AG08396 (cell line): ENCODE measurements at places on chromosomes 4 and X.

DNA sequence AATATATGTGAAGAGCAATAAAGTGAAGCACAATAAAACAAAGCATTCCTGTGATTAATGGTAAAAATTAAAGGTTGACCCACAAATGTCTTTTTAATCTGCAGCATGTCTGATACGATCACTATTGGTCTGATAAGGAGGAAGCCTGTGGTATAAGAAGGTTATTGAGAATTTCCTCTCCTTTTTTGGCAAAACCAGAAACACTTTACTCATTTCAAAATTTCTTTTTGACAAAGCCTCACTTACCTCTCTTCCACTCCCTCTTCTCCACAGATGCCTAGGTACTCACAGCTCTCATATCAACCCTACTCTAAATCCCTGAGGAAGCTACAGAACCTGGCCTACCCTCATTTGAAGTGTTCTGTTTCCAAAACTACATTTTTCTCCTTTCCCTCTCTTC lies 56.1 kb downstream of the TSPAN5 start:
- DNase-seq = no peak

DNA sequence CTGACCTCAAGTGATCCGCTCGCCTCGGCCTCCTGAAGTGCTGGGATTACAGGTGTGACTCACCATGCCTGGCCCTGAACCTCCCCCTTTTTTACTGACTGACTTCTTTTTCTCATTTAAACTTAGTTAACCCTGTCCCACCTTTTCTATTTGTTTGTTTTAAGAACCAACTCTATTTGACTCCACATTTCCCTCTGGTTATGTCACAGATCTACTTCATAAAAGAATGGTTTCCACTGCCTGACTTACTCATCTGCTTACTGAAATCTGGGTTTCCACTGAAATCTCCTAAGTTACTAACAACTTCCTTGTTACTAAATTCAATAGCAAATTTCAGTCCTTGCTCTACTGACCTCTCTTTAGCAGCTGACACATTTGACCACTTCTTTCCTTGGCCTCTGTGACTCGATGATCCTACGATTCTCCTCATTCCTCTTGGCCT lies 28.0 kb upstream of the NSUN7 start:
- no peak for DNase-seq

DNA sequence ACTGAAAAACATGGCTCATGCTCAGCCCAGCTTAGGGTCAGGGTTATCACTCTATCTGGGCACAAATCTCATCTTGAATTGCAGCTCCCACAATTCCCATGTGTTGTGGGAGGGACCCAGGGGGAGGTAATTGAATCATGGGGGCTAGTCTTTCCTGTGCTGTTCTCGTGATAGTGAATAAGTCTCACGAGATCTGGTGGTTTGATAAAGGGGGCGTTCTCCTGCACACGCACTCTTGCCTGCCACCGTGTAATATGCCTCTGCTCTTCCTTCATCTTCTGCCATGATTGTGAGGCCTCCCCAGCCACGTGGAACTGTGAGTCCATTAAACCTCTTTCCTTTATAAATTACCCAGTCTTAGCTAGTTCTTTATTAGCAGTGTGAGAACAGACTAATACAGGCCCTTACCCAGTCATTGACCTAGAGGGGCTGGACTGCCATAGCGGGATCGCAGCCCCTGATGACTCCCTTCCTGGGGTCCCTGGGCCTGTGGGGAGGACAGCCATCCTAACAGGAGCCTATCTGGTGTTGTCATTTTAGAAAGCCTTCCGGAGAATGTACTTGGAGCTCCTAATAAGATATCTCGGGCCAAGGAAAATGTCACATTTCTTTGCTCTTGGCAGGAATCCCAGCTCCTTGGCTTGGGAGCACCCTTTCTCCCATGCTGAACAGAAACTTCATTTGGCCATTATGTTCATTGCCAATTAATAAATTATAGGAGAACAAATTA lies 112.6 kb downstream of the PHKA2 start:
- no peak for DNase-seq

- DNase-seq = no peak
These were observed 50.6 kb downstream of the SCFD2 start for GRCh38 chr4:53315300-53315699.

DNA sequence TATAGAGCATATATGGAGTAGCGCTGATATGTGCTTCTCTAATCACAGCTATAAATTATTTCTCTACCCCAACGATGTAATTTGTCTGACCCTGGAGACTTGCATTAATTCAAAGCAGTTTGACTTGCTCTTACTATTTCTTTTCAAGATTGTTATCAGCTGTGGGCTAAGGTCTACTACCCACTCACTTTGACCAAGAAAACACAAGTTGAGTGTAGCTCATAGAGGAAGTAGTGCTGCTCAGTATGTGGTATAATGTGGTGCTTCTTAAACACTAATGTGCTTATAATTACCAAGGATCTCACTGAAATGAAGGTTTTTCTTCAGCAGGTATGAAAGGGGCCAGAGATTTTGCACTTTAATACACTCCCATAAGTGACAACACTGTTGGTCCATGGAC lies 70.1 kb downstream of the INPP4B start:
- DNase-seq = no peak

DNA sequence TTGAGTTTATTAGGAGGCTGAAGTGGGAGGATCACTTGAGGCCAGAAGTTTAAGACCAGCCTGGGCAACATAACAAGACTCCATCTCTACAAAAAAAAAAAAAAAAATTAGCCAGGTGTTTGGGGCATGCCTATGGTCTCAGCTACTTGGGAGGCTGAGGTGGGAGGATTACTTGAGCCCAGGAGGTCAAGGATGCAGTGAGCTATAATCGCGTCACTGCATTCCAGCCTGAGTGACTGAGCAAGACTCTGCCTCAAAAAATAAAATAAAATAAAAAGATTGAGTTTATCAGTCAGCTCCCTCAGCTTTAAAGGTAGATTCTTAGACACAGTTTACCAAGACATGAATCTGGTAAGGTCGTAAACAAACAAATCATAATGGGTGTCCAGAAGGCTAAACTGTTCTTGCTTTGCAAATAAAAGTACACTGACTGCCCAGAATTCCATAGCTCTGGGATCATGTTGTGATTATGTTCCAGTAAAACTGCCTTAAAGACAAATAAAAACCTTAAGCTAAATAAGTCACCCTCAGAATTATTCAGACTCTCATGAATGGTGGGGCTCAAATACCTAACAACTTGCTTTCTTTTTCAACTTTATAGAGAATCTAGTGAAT lies 18.7 kb downstream of the APOO start:
- DNase-seq = no peak

- DNase-seq = no peak
These were observed 37.7 kb downstream of the CLCN5 start for GRCh38 chrX:49960061-49960460.

- no peak for DNase-seq
These were observed 90.6 kb downstream of the TSPAN7 start for GRCh38 chrX:38651625-38652601.

- DNase-seq = no peak
These were observed 140.0 kb downstream of the F11 start for GRCh38 chr4:186405957-186406356.

DNA sequence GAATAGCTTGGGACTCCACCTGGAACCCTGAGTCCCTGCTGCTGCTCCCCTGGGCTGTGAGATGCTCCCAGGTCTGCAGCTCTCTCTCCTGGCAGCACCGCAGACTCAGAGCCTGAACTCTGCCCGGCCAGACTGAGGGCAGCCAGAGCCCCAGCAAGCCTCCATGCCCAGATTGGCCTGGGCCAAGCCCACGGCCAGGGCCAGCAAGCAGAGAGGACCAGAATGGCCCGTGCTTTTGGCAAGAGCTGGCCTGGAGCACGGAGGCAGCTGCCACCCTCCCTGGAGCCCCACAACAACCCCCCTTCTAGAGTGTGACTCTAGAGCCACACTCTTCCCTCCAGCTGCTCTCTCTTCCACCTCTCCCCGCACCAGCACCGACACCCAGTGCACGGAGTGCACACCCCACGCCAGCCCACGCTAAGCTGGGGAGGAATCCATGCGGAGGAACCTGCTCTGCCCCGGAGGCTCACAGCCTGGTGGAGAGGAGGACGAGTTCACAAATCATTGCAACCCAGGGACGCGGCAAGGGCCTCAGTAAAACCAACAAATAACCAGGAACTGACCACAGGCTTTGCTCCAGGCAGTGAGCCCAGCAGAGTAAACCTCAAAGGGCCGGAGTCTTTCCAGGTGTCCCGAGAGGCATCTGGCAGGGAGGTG lies 110.3 kb downstream of the HMX1 start:
- DNase-seq = no peak

- no peak for DNase-seq
These were observed 139.7 kb downstream of the TSPAN5 start for GRCh38 chr4:98518559-98519267.

DNA sequence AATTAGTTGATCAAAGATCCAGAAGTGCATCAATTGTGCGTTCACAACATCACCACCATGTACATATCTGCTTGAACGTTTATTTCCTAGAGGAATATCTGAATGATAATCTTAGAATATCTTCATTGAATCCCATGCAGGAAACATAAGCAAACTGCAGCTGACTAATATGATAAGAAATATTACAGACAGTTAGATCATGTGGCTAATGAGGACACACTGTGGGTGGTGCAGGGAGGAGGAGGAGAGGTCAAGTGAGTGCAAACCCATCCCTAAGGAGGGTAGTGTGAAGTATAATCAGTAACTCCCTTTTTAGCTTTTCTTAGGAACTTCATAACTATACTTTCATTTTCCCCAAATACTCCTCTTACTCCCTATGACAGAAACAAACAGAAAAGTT lies 58.3 kb upstream of the HPGD start:
- DNase-seq = no peak

DNA sequence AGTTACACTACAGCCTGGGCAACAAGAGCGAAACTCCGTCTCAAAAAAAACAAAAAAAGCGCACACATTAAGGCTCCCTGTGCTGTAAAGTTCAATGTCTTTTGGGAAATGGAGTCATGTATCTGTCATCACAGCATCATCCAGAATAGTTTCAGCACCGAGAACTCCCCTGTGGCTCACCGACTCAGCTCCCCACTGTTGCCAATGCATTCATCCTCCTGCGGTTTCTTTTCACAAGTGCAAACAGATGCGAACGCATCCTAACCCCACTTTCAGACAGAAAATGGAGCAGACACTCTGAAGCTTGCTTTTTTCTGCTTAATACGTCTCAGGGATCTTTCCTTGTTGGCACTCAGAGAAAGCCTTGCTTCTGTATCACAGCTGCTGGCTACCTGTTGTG lies 13.8 kb upstream of the SH3TC1 start:
- peak; percentile 52 for DNase-seq

DNA sequence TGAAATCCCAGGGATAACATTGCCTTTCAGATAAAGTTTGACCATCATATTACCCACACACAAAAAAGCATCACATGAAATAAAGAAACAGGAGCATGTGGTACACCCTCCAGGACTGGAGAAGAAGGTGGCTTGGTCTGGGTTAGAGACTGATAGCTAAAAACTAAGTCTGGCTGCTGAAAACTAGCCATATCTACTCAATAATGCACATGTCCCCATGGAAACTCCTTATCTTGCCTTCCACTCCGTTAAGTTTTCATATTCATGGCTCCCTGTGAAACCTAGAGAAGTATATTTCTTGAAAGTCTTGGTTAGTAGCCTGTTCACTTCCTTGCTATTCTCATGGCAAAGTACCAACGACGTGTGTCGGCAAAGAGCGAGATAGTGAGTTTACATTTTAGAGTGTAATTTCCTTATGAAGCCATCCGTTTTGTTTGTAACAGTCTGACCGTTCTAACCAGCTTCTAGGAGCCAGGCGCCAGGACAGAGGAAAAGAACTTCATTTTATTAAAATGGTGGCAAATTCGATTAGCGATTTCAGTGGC lies 6.7 kb upstream of the DCTD start:
- no peak for DNase-seq

GRCh38 chrX:71542825-71543224 lies 9.9 kb downstream of the OGT start:
- no peak for DNase-seq

DNA sequence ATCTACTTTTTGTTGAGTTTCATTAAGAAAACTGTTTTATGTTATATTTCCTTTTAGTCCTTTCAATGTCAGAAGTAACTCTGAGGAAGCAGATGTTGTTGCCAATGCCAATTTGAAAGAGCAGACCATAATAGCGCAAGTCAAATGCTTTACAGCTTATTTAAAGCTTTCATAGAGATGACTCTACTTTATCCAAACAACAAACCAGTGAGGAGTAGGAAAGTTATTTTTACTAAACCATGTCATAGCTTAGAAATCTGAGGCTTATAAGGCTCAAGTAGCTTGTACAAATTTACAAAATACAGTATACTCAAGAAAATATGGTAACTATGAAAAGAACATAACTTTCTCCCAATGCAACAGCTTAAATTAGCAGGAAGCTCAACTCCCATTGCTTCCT lies 40.1 kb upstream of the SPOCK3 start:
- DNase-seq = no peak

DNA sequence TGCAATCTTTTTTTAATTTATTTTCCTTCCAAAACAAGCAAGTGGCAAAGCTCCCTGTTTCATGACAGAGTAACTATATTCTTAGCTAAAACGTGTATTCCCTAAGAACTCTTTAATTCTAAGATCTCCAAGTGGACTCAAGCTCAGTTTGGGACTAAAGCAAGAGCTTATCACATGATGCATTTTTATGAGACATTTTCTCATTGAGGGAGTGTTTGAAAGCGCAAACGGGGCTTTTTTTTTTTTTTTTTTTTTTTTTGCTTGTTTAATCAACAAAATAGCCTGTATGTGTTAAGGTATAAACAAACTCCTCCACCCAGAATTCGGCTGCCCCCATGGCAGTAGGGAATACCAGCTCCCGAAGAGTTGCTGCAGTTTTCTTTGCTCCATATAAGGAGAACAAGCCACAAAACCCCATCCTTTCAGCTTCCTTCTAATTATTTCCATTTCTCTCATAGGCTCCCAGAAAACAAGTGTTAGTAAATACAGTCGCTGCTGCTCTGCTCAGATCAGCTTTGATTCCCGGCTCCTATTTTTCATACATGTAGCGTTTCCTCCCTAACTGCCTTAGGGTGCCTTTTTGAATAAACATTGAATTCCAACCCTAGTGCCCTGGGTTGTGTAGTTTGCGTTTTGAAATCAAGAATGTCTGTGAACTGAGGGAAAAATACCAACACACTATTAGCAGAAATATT lies 669 bp upstream of the PPARGC1A start:
- DNase-seq = no peak

- DNase-seq = no peak
These were observed 201.0 kb upstream of the GPR101 start for GRCh38 chrX:137234651-137235402.

GRCh38 chrX:152907084-152907651 lies 9.3 kb downstream of the ZNF185 start:
- DNase-seq = peak; percentile 50

- DNase-seq = no peak
These were observed 470.5 kb downstream of the BCOR start for GRCh38 chrX:39627257-39627656.

DNA sequence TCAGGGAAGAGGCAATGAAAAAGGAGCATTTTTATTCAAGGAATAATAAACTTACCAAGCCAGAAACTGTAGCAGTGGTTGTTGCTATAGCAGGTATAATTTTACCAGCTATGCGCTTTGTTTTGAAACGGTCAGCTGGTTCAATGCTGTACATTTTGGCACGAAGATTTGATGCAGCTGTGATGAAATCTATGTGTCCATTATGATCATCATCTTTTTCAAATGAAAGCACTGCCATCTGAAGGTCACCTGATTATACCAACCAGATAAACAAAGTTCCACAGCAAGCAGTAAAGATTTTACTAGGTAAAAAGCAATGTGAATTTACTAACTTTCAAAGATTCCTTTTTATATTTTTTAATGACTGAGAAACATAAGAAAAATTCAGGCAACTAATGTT lies 66.4 kb downstream of the STAP1 start:
- no peak for DNase-seq
